ENCODE measurements at places on chromosomes 7 and 10. TPM values are rescaled to one million over a fixed set of nuclear protein-coding genes. Genes with fewer than 3 reads are reported as not detected.

The TACC2 gene
- 349 TPM for total RNA-seq

DNA sequence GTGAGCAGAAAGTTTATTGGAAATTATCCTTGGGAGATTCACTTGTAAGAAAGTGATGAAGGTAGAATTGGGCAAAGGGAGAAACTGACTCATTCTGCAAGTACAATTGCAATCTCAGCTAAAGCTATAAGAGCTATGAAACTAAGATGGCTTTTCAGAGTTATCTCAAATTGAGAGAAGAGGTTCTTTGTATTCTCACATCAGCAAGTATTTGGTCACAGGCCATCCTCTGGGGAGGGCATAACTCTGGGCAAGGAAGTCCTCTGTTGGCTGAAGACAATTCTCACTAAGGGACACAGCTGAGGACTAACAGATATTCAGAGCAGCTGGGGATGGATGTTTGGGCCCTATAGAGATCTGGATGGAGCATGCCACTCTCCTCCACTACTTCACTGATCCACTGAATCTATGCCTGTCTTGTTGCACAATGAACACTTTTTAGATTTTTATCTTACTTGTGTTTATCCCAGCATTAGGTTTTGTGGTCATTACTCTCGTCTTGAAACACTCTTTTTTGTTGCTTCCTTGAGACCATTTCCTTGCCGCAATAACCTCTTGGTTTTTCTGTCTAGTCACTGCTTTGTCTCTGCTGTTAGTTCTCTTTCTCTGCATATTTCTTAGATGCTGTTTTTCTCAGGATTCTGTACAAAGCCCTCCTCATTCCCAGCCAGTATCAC, 115.1 kb downstream of the GNAI1 start:
- no peak for DNase-seq

The AIFM2 gene
- total RNA-seq: 20.2 TPM

The AFAP1L2 gene
- total RNA-seq: 5.3 TPM

GRCh38 chr10:118955951-118956801, 73.3 kb upstream of the NANOS1 start:
- DNase-seq: no peak

- DNase-seq: no peak
These were observed 11.3 kb upstream of the SAMD9L start for GRCh38 chr7:93159490-93159889.

GRCh38 chr7:24920451-24921361, 59.3 kb downstream of the OSBPL3 start:
- DNase-seq: no peak

DNA sequence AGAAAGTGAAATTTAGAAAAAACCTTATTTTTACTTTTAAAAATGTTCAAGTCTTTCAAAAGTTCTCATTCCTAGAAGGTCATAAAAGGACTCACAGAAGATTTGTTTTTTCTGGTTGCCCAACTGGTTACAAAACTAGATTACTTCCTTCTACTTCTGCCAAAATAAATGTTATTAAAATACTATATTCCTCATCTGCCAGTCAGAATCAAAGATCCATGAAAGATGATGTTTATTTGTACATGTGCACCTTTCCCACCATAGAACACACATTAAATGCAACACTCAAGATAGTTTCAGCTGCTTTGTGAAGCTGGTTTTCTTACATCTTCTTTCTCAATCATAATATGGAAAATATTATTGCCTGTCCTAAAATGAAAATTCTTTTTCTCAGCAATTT, 465.4 kb downstream of the ETV1 start:
- DNase-seq: no peak

DNA sequence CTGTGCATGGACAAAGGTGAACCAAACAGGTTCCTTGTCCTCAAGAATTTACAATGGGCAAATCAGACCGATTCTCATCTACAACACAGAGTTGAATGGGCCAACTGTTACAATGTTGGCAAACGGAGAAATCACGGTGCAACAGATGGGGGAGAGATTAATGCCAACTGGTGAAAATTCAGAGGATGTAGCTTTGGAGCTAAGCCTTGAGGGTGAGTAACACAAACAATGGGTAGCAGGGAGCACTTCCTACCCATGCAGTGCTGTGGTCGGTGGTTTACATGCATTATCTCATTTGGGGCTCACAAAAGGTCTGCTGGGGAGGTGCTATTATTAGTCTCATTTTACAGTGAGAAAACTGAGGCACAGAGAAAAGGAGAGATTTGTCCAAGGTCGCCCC, 902 bp upstream of the NFE2L3 start:
- DNase-seq: no peak

- no peak for DNase-seq
These were observed 961.8 kb upstream of the CELF2 start for GRCh38 chr10:10055656-10056442.

The OR2A5 gene
- not detected for total RNA-seq

- DNase-seq: peak; percentile 37
These were observed 422.7 kb downstream of the SORCS3 start for GRCh38 chr10:105063796-105064195.

DNA sequence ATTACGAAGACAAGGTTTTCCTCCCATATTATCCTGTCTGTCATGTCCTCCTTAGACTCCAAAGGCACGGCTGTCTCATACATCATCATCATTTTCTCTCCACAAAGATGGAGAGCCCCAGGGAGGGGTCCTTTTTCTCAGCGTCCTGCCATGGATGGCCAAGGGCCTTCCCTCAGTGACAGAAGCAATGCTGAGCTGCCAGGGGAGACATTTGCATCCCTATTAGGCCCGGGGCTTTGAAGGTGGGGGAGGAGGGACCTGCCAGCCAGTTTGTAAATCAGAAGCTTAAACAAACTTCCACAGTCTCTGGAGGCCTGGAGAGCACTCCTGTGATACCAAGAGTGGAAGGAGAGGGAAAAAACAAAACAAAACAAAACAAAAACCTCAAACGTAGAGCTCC, 112.4 kb upstream of the ADO start:
- DNase-seq: no peak

The ASZ1 gene
- not detected for total RNA-seq

The ADRB1 gene
- 63.0 TPM for total RNA-seq

DNA sequence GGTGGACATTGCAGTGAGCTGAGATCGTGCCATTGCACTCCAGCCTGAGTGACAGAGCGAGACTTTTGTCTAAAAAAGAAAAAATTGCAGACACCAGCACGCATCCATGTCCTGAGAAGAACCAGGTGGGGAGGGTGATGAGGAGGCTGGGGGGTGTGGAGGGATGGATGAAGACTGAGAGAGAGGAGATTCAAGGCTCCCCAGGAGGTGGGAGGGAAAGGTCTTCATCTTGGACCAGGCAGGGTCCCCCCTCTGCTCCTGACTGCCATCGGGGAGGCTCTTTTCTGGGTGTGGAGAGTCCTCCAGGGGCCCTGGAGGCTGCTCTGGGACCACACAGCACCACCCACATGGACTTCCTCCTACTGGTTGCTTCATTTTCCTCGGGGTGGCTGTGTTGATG, 1.5 kb downstream of the SCART1 start:
- DNase-seq: no peak

DNA sequence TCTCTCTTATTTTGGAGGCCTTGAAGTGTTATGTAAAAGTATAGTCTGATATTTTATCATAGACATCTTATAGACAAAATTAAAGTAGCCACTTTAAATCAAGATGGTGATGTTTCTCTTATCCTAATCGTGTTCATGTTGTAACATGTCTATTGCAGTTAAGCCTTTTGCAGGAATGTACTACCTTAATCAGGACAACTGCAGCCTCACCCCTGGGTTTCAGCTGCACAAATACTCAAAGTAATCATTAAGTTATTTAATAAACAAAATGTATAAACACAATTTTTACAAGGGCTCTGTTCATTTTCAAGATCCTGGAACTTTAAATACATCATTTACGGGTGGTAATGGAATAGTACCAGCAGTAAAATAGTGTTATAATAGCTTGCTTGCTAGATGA, 14.4 kb upstream of the KIF5B start:
- no peak for DNase-seq

DNA sequence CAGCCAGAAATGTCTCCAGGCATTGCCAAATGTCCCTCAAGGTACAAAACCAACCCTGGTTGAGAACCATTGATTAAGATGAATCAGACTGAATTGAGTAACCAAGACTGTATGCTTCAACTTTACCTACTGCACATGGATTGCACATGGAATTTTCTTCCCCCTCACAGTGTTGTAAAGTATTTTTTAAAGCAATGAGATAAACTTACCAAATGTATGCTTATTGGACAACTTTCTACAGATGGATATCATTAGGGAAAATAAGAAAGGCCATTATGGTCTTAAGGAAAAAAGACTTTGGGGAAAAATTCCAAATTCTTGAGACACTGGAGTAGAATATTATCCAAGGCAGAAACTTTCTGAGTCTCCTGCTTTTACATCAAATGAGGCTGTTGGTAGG, 20.9 kb upstream of the MTPN start:
- DNase-seq: no peak

GRCh38 chr7:28005847-28006231, 174.8 kb downstream of the JAZF1 start:
- no peak for DNase-seq

DNA sequence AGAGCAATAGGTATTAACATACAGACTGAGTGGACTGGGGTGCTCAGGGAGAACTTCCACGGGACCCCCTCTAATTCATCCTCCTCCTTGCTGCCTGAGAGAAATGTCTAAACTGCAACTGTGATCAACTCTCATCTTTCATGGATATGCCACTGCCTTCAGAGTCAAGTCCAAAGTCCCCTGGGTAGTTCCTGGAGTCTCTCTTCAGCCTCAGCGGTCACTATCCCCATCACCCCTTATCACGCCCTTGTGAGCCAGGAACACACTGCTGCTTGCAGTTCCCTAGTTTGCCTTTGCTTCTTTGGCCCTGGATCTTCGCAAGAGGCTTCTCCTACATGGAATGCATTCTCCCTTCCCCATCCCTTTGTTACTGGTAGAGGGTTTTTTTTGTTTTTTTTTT, 58.7 kb upstream of the AUTS2 start:
- no peak for DNase-seq

The LMTK2 gene
- 20.3 TPM for total RNA-seq

GRCh38 chr10:72742092-72742491, 50.1 kb downstream of the MCU start:
- no peak for DNase-seq

GRCh38 chr7:149774237-149775175, 1.1 kb upstream of the ZNF467 start:
- peak; percentile 50 for DNase-seq

- DNase-seq: no peak
These were observed 986 bp upstream of the PDGFA start for GRCh38 chr7:520503-521161.

- no peak for DNase-seq
These were observed 9.5 kb upstream of the IDI2 start for GRCh38 chr10:1035201-1035600.

DNA sequence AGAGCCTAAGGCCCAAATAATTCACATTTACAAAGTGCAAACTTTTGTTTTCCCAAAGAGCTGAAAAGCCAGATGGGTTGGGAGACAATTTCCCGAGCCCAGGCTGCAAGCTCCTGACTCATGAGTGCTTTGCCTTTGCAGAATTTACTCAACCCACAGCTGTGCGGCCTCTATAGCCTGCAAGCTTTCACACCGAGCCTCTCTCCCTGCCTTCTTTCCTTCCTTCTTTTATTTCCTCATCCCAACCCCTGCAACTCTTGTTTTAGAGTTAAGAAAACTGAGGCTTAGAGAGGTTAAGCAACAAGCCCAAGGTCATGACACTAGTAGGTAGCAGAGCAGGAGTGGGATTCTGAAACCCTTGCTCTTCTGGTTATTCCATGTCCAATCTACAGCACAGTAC, 203.0 kb upstream of the GPR26 start:
- DNase-seq: no peak

The IKZF1 gene
- total RNA-seq: 2.4 TPM

- no peak for DNase-seq
These were observed 35.1 kb upstream of the COBL start for GRCh38 chr7:51351661-51352060.

The ALOX5 gene
- 4.7 TPM for total RNA-seq

GRCh38 chr10:122054048-122055025, 65.4 kb downstream of the TACC2 start:
- peak; percentile 74 for DNase-seq
